ENCODE measurements at places on chromosomes 6 and 20. TPM values are rescaled to one million over a fixed set of nuclear protein-coding genes. Genes with fewer than 3 reads are reported as not detected.

DNA sequence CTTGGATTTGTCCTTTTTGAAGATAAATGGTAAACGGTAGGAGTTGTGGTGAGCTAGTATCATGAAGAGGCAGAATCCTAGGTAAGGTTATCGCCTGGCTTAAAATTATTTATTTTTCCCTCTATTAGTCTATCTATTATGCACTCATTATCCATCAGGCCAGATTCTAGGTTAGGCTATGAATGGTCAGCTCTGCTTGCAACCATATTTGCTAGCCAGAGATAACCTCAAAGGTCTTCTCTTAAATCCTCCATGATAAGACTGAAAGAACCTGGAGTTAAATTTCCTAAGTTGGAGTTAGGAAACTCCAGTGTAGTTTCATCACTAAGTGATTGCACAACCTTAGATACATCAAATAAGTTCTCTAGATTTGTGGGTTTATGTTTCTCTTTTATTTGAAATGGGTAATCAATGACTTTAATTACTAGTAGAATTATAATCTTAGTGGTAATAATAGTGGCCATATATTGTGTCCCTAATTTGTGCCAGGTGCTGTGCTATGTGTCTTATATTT is 302.1 kb upstream of the RUNX2 start:
- DNase-seq = no peak

Gene NKAIN4
- not detected for total RNA-seq

Gene SLC17A5
- total RNA-seq = 11.2 TPM

Gene TRIM31
- 0.26 TPM for total RNA-seq

DNA sequence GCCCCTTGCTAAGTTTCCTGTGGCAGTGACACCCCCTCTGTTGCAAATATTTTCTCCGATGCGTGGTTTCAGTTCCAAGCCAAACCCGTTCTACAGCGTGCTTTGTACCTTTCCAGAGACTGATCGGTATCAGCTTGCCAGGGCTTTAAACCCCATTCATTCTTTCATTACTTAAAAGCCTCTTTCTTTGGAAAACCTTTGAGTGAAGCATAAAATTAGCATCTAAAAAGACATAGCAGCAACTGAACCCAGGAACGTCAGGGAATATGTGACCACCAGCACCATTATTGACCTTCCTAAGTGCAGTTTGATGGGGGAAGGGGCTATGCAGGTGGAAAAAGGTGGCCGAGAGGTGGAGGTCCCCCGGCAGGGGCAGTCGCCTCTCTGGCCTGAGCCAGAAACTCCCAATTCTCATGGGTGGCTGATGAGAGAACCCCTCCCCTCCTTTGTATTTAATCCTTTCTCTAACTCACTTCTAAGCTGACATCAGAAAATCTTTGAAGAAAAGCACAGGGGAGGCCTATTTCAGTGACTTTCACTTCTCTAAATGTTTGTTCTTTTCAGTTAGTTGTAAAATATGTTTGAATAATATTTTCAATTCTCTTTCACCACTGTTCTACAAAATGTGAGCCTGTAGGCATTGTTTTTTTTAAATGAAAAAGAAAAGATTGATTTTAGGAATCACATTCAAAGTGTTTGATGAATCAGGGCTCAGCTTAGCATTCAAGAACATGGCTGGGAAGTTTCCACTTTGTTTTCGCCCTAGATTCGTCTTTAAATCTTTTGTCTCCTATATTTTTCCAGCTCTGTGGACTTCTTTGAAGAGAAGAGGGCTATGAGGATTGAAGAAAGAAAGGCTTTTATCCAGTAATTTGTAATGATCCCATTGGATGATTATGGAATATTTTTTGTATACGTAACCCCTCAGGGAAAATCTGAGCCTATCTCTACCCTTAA is 89.2 kb downstream of the RSPH3 start:
- DNase-seq = peak; percentile 16

DNA sequence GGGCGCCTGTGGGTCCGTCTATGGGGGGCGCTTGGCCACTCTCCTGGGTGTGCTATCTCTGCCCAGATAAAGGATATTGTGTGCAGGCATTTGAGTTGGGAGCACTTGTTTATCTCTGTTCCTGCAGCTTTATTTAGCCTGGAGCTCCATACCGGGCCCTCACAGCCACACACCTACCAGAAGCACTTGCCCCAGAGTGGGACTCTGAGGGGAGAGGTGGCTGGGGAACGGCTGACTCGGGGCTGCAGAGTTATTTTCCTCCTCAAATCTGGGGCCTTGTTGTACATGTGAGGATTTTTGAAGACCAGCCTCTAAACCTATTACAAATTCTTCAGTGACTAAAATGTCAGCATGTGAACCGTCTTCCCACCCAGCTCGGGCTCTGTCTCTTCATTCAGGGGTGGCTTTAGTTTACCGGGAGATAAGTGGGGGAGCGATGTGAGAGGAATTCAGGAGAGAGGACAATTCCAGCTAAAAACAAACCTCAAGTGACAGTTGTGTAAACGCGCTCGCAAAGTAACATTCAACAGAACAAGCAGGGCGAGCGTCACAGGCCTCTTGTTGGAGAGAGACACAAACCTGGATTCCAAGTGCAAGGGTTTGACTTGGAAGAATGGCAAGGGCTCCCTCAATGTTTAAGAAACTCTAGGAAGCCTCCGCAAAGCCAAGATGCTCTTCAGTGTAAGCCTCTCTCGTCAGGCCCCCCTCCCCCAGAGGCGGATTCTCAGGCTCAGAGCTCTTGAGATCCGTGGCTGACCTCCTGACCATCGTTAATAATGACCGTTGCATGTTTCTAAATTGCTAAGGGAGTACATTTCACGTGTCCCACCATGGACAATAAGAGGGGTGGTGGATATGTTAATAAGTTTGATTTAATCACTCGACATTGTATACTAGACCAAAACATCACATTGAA is 548.9 kb downstream of the QKI start:
- DNase-seq = no peak

- DNase-seq = no peak
Measured at GRCh38 chr20:22928679-22929078, 106.4 kb upstream of the SSTR4 start.
